ENCODE measurements at places on chromosomes 7 and 10.

DNA sequence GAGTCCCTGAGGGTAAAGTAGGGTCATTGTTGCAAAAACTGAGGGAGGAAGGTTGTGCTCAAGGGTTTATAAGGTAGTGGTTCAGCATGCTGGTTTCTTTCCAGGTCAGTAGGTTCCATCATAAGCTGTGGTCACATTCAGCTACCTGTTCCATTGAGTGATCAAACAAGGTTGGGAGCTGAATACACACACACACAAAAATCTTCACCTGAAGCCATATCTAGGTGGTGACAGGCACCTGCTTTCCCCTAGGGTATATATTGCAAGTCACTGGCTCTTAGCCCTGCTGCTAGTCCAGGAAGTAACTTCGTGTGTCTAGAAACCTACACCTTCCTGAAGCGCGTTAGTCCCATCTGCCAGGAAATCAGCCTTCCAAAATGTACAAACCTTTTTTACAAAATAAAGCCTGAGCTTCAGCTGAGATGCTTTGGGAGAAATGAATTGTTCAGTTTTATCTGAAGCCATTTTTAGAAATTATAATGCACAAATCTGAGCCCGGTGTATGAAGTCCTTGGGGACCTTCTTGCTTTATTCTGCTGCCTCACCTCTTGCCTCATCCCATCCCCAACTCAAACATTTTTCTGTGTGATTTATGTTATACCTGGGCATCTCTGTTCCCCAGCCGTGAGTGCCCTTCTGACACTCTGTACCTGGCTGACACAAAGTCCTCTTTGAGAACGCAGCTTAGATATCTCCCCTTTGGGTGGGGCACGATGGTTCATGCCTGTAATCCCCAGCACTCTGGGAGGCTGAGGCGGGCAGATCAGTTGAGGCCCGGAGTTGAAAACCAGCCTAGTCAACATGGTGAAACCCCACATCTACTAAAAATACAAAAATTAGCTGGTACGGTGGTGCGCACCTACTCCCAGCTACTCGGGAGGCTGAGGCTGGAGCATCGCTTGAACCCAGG lies 10.6 kb upstream of the LAMTOR4 start:
- no peak for DNase-seq

DNA sequence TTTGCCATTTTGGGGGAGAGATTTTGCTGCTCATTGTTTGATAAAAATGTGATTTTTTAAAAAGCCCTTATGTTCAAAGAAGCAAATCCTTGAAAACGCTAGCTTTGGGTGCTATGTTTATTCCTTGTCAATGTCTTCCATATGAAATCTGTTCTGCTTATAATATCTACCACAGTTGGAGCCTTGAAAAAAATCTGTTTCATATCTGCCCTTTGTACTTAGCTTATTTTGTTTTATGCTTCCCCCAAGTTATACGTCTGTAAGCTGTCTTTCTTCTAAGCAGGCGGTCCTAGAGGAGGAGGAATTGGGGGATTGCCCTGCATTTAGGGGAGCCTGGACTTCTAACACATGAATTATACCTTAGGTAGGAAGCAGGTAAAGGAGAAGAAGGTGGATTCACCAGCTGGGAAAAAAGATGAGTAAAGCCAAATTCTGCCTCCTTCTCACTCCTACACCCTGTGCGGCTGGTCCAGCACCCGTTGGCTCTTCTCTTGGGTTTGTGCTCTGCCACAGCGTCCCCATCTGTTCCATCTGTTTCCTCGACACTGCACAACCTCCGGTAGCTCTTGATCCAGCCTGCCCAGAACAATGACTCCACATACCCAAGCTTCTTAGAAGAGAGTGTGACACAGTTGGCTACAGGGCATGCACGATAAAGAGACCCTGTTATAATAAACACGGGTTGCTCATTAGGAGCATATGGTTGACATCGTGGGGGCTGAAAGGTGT lies 31.9 kb upstream of the NEUROD6 start:
- no peak for DNase-seq

DNA sequence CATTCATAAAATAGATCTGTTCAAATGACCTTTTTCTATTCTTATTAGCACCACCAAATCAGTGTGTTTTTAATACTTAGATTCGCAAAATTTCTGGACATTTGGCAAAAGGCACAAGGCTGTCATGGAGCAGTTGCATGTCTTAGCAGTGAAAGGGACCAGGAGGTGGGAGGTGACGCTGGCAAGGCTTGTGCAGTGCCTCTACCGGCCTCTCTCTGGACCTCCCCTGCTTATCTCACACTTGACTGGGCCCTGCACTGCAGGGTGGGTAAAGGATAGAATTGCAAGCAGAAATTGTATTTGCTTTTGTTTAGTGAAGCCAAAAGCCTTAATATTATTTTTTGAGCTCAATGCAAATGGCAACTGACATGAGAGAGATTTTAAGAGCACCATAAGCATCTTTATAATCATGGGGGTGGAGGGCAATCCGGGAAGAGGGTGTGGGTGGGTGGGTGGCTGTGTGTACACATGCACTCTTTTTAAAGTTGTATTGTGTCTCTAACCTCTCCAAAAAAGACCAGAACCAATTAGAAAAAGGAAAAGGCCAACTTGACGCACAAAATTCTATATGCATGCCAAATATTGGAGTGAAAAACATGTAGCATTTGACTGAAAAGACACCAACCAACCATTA lies 106.3 kb downstream of the WNT2 start:
- no peak for DNase-seq

- no peak for DNase-seq
Observed at GRCh38 chr10:101695404-101695890, 477 bp upstream of the FBXW4 start.

GRCh38 chr10:58291538-58292174 lies 22.7 kb downstream of the CISD1 start:
- peak; percentile 61 for DNase-seq

DNA sequence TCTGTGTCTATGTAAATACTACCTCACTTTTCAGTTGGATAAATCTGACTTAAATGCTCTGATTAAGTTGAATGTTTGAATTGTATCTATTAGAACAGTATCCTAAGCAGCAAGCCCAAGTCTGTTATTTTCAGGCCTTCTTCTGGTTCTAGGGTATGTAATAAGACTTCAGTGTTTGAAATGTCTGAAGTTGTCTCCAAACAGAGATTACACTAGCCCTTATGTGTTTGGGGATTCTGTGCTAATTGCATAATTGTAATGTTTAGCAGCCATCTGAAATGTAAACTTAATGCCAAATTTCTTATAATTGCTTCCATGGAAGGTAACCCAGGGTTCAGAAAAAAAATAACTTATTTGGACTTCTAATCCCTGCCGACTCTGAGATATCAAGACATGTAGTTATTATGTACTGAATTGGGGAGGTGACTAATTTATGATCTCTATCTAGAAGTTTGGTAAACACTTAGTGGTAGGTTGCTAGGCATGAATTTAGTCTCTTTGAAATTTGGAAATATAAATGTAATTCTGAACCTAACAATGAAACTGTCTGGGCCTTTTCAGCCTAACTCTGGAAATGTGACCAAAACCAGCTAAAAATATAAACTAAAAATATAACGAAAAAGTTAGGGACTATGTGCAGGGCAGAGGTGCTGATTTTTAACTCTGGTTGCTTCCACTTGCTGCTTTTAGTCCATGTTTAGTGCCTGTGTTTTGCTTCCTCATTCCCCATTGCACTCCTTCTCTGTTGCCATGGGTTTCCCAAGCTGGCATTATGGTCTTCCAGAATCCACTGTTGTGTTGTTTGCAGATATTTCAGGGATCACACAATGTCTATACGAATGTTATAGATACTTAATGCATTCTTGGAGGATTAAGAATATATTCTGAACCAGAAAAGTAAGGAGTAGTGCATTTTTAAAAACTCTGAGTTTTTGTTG lies 54.8 kb downstream of the MCU start:
- no peak for DNase-seq

GRCh38 chr10:58240531-58240930 lies 27.2 kb downstream of the IPMK start:
- DNase-seq, result peak; percentile 30

DNA sequence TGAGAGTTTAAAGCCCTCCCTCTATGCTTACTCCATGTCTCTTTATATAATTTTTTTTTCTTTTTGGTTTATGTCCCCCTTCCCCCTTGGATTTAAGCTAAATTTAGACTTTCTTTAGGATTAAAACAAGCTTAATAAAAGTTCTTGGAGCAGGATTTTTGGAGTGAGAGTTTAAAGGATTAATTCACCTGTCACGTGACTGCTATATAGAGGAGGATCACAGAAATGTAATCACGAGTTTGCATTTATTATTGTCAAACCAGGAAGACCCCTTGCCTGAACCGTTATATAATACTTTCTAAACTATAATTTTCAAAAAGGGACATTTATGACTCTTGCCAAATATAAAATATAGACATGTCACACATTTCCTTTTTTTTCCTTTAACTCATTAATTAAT lies 78.1 kb upstream of the IMMP2L start:
- no peak for DNase-seq

DNA sequence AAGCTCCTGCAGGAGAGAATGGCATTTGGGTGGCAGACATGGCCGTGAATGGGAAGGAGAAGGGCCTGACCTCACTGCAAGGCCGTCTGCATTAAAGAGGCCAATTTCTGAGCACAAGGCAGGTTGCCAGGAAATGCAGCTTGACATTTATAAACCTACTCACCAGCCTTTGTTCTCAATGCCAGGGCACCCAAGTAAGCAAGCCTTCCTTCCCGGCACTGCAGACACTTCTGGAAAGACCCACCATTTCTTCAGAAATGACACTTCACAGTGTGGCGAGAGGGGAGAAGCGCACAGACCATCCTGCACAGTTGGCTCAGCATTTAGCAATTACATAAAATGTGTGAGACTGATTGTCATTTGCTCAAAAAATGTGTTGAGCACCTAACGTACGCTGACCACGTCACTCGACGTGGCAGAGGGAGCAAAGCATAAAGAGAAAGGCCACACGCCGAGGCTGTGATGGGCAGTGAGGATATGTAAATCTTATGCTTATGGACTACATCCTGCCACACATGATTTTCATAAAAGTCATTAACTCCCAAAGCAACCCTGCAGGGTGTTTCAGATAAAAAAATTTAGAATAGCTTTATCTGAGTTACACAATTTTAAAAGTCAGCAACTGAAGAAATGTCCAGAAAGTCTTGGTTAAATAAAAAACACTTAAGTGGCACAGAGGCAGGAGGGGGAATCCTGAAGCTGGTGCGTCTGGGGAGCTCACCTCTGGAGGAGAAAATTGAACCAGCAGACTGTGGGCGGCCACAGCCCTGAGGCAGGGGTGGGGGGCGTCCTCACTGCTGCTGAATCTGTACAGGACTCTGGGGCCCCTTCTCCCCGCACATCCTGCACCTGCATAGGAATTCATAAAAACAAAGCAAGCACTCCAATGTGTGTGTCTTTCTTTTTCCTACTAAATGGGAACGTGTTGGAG lies 543.8 kb downstream of the PTPRN2 start:
- DNase-seq, result no peak

- DNase-seq, result no peak
Observed at GRCh38 chr7:151835636-151836035, 41.3 kb downstream of the PRKAG2 start.

- DNase-seq, result peak; percentile 49
Observed at GRCh38 chr10:27783660-27784059, 38.0 kb upstream of the MKX start.

DNA sequence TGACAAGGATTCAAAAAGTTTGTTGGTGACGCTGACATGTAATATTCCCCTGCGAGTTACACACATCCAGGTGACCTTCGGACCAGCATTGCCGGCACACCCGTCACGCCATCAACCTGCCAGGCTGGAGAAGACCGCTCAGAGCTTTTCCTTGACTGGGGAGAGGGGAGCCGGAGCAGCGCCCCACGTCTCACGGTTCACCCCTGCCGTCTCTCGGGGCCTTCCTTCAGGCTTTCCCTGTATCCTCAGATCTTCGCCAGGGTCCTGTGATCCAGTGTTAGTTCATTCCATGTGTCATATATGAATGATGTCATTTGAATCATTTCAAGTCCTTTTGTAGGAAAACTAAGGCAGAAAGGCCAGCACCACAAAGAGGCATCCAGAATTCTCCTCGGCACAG lies 127.8 kb downstream of the MGMT start:
- DNase-seq, result no peak

- DNase-seq, result no peak
Observed at GRCh38 chr10:37384923-37385322, 259.5 kb downstream of the ANKRD30A start.

- DNase-seq, result peak; percentile 32
Observed at GRCh38 chr10:104824380-104825006, 183.4 kb downstream of the SORCS3 start.

- DNase-seq, result peak; percentile 63
Observed at GRCh38 chr7:16846601-16847165, 35.1 kb downstream of the AGR3 start.

DNA sequence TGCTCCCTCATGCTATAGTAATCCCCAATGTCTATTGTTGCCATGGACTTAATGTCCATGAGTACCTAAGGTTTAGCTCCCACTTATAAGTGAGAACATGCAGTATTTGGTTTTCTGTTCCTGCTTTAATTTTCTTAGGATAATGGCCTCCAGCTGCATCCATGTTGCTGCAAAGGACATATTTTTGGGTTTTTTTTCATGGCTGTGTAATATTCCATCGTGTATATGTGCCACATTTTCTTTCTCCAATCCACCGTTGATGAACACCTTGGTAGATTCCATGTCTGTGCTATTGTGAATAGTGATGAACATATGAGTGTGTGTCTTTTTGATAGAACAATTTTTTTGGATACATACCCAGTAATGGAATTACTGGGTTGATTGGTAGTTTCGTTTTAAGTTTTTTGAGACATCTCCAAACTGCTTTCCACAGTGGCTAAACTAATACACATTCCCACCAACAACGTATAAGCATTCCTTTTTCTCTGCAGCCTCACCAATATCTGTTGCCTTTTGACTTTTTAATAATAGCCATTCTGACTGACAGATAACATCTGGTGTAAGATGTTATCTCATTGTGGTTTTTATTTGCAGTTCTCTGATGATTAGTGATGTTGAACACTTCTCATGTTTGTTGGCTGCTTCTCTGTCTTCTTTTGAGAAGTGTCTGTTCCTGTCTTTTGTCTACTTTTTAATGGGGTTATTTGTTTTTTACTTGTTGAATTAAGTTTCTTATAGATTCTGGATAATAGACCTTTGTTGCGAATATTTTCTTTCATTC lies 68.8 kb upstream of the IFRD1 start:
- DNase-seq, result no peak

GRCh38 chr7:9958486-9958885 lies 1015.2 kb upstream of the PHF14 start:
- DNase-seq, result no peak

- no peak for DNase-seq
Observed at GRCh38 chr7:45165857-45166256, 8.3 kb downstream of the RAMP3 start.

DNA sequence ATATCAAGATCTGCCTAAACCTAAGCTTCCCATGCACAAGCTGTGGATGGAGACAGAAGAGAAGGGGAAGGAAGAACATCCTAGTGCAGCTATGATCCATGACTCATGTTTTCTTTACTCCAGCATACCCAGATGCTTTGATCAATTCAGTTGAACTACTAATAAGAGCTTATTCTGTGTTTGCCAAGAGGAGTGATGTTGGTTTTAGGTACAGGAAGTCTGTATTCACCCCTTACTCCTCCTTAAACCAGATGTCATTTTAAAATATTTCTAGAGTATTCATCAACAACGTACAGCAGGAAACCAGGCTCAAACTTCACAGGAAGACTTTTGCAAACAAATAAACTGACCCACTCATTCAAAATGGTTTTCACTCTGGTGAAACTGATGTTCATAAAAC lies 29.2 kb downstream of the PANK1 start:
- DNase-seq, result no peak

- DNase-seq, result no peak
Observed at GRCh38 chr7:43944286-43944685, 18.1 kb downstream of the UBE2D4 start.
